ENCODE measurements at places on chromosomes 7 and 10. TPM values are rescaled to one million over a fixed set of nuclear protein-coding genes. Genes with fewer than 3 reads are reported as not detected.

The PHKG1 gene
- total RNA-seq = not detected

DNA sequence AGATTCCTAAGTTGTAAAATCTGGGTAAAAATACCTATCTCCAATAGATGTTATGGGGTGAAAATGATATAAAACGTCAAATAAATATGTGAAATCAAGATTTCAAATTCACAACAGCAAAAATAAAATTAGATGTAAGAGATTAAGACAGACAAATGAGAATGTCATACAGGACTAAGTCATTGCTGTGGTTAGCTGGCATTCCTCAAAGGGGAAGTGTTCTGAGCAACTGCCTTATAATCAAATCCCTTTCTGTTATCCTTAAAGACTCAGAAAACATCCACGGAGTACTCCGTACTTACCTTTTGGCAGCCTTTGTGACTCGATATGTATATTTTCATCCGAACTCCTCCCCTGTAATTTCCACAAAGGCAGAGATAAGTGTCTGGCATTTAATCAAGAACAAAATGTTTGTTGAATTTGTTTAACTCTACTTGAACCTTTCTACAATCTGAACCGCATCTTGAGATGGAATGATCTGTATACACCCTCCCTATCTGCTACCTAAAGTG, 559.6 kb downstream of the GATA3 start:
- DNase-seq = no peak

- DNase-seq = no peak
Measured at GRCh38 chr10:77359950-77360520, 277.6 kb downstream of the KCNMA1 start.

GRCh38 chr10:44715136-44715535, 196.0 kb upstream of the TMEM72 start:
- peak; percentile 88 for DNase-seq

The CEP41 gene
- total RNA-seq = 11.3 TPM

The RGR gene
- not detected for total RNA-seq

DNA sequence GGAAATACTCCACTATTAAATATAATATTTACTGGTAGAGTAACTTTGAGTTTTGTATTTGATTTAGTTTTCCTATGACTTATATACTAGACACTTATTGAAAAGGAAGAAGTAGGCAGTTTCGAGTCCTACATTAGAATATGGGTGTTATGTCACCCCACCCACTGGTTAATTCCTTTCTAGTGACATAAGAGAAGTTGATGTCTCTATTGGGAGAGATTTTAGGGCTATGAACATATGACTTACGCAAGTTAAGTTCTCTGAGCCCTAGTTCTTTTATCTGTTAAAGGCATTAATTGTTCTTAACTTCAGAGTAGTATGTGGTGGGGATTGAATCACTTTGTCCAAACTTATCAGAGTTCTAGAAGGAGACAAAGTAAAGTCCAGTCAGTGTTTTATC, 30.5 kb downstream of the CPED1 start:
- DNase-seq = no peak

The ZCCHC24 gene
- total RNA-seq = 0.87 TPM

The CYP2C9 gene
- total RNA-seq = not detected

- DNase-seq = no peak
Measured at GRCh38 chr10:20363684-20364083, 533.4 kb downstream of the NEBL start.

DNA sequence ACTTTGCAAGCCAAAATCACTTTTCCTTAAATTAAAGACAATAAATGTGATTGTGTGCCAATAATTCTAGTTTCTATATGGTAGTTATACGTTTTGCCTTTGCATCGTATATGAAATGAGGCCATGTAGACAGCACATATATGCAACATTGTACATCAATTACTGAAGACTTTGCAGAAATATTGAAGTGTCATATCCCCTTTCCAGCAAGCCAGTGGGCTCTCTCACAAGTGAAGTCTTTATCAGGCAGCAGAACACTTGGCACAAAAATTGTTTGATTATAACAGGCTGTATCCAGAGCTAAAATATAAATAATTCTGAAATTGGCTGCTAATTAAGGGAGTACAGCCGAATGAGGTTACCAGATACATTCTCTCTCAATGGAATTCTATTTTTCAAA, 588.6 kb upstream of the SEMA3D start:
- DNase-seq = no peak

GRCh38 chr7:29359482-29360093, 165.0 kb downstream of the CHN2 start:
- no peak for DNase-seq

GRCh38 chr7:143846692-143847091, 55.3 kb downstream of the TCAF1 start:
- no peak for DNase-seq

The KCP gene
- total RNA-seq = 6.8 TPM

DNA sequence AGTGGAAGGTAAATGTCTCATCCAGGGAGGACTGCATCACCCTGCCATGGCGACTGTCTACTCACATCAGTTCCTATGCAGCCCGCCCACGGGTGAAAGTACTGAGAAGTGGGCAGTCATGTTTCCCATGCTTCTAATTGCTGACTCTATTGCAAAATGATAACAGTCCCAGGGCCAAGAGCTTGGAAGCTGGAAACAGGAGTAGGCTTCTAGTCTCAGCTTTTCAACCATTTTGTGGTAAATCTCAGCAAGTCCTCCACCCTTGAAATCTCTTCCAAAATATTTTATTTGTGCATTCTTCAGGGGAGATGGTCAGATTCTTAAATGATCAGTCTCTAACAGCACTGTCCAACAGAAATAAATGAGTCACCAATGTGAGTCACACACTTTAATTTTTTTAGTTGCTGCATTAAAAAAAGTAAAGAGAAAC, 48.1 kb upstream of the TARP start:
- peak; percentile 55 for DNase-seq

- DNase-seq = peak; percentile 99
Measured at GRCh38 chr10:14466257-14466656, 135.5 kb upstream of the FRMD4A start.

The OR2A42 gene
- total RNA-seq = 0.15 TPM

GRCh38 chr10:101859530-101859929, 15.9 kb upstream of the KCNIP2 start:
- DNase-seq = no peak

The THSD7A gene
- total RNA-seq = 2.5 TPM

DNA sequence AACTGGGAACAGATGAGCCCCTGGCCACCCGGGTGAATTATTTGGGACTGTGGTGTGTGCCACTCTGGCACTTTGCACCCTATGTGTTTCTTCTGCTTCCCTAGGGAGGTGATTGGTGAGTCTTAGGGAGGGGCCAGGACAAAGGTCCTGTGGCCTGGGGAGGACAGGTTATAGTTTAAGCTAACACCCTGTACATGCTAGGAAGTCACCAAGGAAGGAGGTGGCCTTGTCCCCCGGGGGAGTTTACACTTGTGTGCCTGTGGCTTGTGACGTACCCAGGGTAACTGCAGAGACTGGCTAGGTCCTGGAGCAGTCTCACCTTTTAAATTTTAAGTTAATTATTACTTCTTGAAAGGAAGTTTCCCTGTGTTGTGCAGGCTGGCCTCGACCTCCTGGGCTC, 196.2 kb downstream of the BAMBI start:
- peak; percentile 25 for DNase-seq

DNA sequence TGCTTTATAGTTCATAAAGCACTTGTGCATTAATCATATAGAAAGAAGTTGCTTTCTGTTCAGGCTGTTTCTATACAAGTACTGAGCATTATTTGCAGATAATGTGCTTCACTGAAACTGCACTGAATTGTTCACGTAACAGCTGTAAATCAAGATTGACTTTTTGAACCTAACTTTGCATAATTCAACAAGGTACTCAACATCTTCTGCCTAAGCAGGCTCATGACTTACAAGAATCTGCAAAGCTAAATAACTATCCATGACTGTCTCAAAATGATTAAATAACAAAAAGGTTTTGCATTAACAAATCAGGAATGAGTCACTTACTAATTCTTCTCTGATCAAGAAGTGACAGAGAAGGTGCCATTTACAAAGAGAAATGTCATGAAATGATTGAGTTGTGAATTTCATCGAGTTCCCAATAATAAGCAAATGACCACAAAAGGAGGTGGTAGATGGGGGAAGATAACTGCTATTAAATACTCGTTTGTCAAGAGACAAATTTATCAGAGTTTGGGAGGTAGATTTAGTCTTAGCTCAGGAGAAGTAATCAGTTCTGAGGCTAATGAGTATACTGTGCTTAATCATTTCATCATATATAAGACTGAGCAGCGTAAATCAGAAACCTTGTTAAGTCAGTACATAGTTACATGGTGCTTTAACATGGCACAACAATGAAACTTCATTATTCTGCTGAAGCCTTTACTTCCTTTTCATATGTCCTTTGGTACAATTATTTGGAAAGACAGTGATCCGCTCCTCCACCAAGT, 161.3 kb upstream of the LRRN3 start:
- DNase-seq = no peak

DNA sequence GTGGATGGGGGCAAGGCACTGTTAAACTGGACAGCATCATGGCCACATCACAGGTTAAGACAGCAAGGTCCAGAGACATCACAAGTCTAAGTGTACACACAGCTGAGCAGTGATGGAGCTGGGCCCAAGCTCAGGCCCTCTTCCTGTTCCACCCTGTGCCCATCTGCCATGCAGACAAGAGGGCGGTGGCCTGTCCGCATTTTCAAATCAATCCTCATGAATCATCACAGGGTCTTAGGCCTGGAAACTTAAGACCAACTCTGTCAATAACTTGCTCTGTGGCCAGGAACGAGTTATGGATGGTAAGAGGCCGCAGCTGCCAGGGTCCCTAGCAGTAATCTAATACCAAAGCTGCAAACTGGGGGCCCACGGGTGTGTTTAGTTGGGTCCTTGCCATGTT, 3.2 kb downstream of the C10orf105 start:
- no peak for DNase-seq

The LIPM gene
- total RNA-seq = not detected

DNA sequence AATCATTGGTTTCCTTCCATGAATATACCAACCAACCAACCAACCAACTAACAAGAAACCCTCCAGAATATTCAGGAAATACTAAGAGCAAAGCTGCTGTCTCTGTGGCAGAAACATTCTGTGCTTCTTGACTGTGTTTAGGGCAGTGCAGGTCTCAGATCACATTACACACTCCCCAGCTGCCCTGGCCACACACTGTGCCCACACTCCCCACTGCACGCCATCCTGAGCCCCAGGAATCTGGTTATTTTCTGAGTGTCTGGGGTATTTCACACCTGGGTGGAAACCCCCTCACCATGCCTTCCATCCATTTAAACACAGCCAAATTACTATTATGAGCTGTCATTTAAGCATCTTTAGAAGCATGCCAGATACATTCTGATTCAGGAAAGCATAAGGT, 183.7 kb upstream of the ANK3 start:
- DNase-seq = peak; percentile 82

GRCh38 chr10:34764472-34764946, 50.6 kb downstream of the PARD3 start:
- no peak for DNase-seq

DNA sequence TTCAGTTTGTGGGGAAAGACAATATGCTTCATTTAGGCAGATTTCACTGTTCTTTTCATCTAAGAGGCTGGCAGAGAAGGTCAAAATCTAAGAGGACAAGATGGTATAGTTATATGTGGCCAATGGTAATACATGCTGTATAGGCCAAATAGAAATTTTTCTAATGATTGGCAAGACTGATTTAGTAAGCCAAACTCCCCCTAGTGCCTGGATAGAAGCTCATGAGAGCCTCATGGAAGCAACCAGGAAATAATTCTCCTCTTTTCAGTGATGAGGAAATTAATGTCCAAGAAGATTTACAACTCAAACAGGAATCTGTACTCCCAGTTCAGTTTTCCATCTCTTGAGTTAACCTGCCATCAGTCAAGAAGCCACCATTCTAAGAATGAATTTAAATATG, 253.6 kb upstream of the PHF14 start:
- DNase-seq = no peak

The MYPN gene
- 0.17 TPM for total RNA-seq

The COL17A1 gene
- 0.89 TPM for total RNA-seq

GRCh38 chr10:9921544-9921943, 1096.1 kb upstream of the CELF2 start:
- no peak for DNase-seq

DNA sequence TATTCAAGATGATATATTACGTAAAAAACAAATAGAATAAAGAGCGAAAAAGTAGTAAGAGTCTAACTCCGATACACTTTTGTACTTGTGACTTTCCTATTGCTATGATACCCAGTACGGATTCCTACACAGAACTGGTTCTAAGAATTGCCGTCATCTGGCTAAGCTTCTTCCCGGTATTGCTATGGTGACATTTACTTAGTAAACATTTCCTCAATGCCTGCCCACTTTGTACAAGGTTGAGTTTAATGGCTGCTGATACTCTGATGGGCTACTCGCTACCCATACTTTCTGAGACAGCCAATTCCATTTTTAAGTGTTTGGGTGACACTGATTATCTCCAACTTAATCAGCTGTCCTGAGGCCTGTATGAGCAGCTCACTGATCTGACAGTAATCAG, 55.6 kb downstream of the OSBPL3 start:
- DNase-seq = no peak

DNA sequence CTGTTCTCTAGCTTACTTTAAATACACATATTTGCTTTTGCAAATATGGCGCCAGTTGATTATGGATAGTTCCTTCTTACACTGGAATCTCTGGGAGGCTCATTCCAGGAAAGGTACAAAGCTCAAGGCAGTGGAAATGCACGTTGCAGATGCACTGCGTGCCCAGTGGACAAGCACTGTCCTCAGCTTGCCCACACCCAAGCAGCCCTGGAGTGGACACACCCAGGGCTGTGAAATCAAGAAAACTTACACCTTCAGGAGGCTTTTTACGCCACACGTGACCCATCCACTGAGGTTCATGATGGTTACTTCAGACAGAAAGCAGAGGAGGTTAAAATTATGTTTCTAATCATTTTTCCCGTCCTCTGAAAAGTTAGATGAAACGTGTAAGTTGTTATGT, 248.5 kb downstream of the VTI1A start:
- DNase-seq = no peak

DNA sequence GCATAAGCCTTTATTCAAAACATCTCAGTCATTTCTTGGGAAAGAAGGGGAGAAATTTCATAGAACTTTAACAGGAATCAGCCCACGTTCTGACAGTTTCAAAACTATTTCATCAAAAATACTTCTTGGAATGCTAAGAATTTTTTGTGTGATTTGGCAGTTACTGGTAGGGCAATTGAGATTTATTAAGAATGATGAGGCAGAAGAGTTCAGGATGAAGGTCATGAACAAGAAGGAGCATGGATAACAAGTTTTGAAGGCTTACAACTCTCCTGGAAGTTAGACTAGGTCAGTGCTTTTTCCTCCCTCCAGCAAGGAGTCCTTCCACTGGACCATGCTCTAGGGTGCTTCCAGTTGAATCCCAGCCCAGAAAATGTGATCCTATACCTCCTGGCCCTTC, 569.9 kb downstream of the ANKRD7 start:
- no peak for DNase-seq

GRCh38 chr10:100725071-100725471, 20.3 kb upstream of the PAX2 start:
- no peak for DNase-seq

DNA sequence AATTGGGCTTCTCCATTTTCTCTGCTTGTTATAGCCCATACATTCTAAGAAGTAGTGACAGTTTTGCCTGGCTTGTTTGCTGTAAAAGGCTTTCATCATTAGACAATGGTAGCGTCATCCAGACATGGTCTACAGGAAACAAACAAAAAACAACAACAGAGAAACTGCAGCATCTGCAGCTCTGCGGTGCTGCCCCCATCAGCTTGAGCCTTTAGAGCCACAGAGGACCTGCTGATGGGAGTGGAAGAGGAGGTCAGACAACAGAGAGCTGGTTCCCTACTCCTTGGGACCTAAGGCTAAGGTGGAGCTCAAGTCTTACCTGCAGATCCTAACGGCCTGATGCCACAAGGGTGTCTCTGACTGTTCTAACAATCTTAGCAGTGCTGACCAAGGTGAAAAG, 3.1 kb downstream of the INA start:
- DNase-seq = no peak
